Activated T-helper 1 cell treated with anti-CD3 and anti-CD28 coated beads, Interleukin-12 subunit alpha, Interleukin-12 subunit beta, Interleukin-2, Interleukin-4 antibody, amounts not matched to agents 30 ng/mL and 10 ng/mL and 1 ng/mL, durations not matched to agents 14 hours and 24 hours and 36 hours (primary cell): ENCODE measurements at places on chromosomes 7 and 10.

DNA sequence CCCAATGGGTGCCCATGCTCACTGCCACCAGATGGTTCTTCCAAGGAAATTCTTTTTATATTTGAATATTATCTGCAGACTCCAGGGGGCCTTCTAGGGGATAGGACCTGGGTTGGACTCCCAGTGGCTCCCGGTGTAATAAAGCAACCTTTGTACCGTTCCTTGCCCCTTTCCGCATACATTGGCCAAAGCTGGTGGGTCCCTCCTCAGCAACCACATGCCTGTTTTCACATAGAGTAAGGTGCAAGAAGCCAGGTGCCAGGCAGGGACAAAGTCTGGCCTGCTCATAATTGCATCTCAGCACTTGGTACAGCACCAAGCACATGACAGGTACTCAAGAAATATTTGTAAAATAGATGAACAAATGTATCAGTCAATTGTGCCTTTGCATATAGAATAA, 46.4 kb upstream of the PPP1R3C start:
- H3K4me1 ChIP-seq, result no peaks in the 10 kb centered on the region
- no peak overlapping the region for H3K4me3 ChIP-seq
- H3K27me3 ChIP-seq, result peaks cover 4% of the 10 kb centered on the region
- DNase-seq, result no peak
- no peaks in the 10 kb centered on the region for H3K36me3 ChIP-seq
- no peak overlapping the region for H3K27ac ChIP-seq

GRCh38 chr7:97468493-97468892, 263.4 kb upstream of the TAC1 start:
- no peaks in the 10 kb centered on the region for H3K36me3 ChIP-seq
- H3K27me3 ChIP-seq, result no peaks in the 10 kb centered on the region
- DNase-seq, result no peak

DNA sequence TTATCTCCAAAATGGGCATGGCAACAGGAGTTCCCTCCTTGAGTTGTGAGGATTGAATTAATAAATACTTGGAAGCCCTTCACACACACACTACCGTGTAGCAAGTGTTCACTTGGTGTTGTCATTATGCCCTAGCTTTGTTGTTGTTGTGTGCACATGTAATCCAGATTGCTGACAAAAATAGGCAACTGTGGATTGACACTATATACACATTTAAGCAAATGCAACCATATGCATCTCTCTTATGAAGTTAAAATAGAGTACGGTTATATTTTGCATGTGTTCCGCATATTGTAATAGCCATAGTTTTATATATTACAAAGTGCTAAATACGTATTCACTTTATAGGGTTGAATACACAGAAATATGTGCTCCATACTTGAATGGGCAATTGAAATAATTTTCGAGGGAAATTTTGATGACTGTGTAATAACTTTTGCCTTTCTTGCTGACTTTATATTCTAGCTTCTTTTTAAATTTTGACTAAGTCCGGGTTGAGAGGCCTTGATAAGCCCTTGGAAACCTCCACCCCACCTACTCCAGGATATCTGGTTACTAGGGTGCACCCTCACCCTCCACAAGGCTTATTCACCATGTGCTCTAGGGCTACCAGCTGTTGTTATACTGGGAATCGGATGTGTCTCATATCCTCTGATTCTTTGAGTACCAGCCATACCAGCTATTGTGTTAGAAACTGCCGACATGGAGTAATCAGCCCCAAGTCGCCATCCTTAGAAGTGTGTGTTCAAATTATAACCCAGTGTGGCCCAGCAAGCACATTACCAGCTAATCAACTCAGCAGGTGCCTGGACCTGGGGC, 265.0 kb downstream of the CAMK1D start:
- DNase-seq, result no peak
- H3K4me1 ChIP-seq, result peaks cover 9% of the 10 kb centered on the region
- H3K27ac ChIP-seq, result no peak overlapping the region
- H3K4me3 ChIP-seq, result no peak overlapping the region
- peaks cover 2% of the 10 kb centered on the region for H3K27me3 ChIP-seq
- H3K36me3 ChIP-seq, result no peaks in the 10 kb centered on the region

DNA sequence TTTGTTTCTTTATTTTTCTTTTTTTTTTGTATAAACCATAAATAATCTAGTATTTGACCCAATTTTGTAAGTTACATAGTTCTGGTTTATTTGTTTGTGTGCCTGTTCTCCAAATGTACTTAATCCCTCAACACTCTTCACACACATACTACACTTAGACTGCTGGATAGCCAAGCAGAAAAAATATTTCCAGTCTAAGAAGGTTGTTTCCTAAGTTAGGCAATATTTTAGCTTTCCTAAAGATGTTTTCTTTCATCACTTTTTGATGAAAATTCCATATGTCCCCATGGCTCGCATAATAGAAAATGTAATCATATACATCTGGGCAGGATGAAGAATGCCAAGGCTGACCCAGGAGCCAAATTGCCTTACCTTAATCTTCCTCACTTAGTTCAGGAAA, 105.3 kb downstream of the PPP1R3A start:
- no peaks in the 10 kb centered on the region for H3K4me1 ChIP-seq
- no peaks in the 10 kb centered on the region for H3K36me3 ChIP-seq
- H3K27me3 ChIP-seq, result no peaks in the 10 kb centered on the region
- no peak overlapping the region for H3K27ac ChIP-seq
- no peak for DNase-seq

GRCh38 chr7:69078997-69079769, 519.1 kb upstream of the AUTS2 start:
- H3K4me1 ChIP-seq, result no peaks in the 10 kb centered on the region
- H3K27ac ChIP-seq, result no peak overlapping the region
- DNase-seq, result no peak
- no peak overlapping the region for H3K4me3 ChIP-seq
- peaks cover 2% of the 10 kb centered on the region for H3K36me3 ChIP-seq

GRCh38 chr10:91996266-91996665, 72.7 kb downstream of the BTAF1 start:
- H3K27me3 ChIP-seq, result no peaks in the 10 kb centered on the region
- H3K36me3 ChIP-seq, result peaks cover 50% of the 10 kb centered on the region
- no peak overlapping the region for H3K27ac ChIP-seq
- peaks cover 8% of the 10 kb centered on the region for H3K4me1 ChIP-seq
- H3K4me3 ChIP-seq, result no peak overlapping the region

- H3K27ac ChIP-seq, result no peak overlapping the region
- DNase-seq, result no peak
Observed at GRCh38 chr10:129607607-129608109, 140.6 kb downstream of the MGMT start.

DNA sequence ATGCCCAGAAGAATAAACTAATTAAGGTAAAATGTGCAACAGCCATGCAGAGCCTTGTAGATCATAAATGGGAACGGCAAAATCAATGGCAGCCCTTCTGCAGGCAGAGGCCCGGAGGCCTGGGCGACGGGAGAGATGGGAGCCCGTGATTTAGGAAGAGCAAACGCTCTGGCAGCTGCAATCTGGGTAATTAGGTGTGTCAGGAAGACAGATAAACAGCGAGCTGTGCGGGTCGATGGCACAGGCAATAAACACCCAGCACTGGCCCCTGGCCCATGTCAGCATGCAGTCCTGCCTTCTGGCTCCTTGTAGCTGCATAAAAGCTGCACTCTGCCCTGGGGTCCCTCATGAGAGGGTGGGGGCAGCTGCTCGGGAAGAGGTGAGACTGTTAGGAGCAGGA, 78.0 kb downstream of the GOLGA7B start:
- H3K4me3 ChIP-seq, result no peak overlapping the region
- no peaks in the 10 kb centered on the region for H3K4me1 ChIP-seq
- no peaks in the 10 kb centered on the region for H3K36me3 ChIP-seq
- H3K27ac ChIP-seq, result no peak overlapping the region
